ENCODE measurements at places on chromosomes 6 and 20.

- DNase-seq = no peak
Measured at GRCh38 chr6:160124007-160124406, 2.4 kb downstream of the SLC22A1 start.

- DNase-seq = no peak
Measured at GRCh38 chr6:168537540-168537884, 96.5 kb downstream of the SMOC2 start.

DNA sequence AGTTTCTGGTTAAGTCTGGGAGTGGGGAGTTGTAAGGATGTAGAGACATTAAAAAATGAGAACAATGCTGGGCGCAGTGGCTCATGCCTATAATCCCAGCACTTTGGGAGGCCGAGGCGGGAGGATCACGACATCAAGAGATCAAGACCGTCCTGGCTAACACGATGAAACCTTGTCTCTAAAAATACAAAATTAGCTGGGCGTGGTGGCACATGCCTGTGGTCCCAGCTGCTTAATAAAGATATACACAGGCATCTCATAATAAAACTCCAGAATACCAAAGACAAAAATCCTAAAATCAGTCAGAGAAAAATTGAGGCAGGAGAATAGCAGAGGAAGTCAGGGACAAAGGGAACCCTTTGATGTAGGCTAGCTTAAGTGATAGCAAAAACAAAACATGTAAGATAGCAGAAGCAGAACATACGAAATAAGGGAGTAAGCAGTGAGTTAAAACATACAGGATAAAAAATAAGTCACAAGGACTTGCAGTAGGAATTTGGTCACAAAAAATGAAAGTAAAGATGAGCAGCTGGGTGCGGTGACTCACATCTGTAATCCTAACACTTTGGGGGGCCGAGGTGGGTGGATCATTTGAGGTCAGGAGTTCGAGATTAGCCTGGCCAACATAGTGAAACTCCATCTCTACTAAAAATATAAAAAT lies 23.6 kb downstream of the DDX43 start:
- no peak for DNase-seq

- DNase-seq = no peak
Measured at GRCh38 chr6:119076576-119077390, 1.7 kb downstream of the FAM184A start.

- no peak for DNase-seq
Measured at GRCh38 chr6:34301408-34301807, 52.6 kb upstream of the SMIM29 start.

DNA sequence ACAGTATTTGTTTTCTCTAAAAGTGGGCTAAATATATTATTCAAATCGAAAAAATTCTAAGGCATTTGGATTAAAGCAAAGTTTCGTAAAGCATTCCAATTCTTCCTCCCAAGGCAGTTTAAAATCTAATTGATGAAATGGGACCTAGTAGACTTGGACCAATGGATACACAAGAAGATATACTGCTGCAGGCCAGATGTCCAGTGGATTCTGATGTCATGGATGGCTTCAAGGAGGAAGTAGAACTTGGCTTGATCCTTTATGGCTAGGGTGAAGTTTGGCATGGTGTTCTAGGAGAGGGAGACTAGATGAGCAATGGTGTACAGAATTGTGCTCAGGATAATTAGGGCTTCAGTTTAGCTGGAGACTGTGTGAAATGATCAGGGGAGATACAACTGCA lies 559.5 kb upstream of the MMS22L start:
- no peak for DNase-seq

DNA sequence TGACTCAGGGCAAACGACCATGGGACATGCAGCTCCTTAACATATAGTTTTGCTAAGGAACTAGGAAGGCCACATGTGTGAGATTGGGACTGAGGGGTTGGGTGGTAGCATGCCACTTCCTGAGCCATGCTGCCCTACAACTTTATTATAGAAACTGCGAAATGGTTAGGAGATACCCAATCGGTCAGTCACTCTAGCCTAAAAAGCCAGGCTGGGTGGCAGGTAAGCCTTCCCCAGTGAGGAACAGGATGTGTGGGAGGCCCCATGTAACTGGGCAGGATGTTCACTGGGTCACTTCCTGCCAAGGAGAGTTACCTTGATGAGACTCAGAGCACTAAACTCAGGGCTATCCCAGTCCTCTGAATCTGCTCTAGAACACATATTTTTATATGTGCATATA lies 123.5 kb downstream of the MAP3K7 start:
- DNase-seq = peak; percentile 33

GRCh38 chr20:1932971-1933370 lies 37.8 kb downstream of the SIRPA start:
- no peak for DNase-seq

- no peak for DNase-seq
Measured at GRCh38 chr6:101544286-101544685, 150.8 kb downstream of the GRIK2 start.

GRCh38 chr6:157236040-157236725 lies 87.1 kb downstream of the TMEM242 start:
- DNase-seq = no peak

- peak; percentile 90 for DNase-seq
Measured at GRCh38 chr6:12008366-12009179, 3.5 kb upstream of the HIVEP1 start.

DNA sequence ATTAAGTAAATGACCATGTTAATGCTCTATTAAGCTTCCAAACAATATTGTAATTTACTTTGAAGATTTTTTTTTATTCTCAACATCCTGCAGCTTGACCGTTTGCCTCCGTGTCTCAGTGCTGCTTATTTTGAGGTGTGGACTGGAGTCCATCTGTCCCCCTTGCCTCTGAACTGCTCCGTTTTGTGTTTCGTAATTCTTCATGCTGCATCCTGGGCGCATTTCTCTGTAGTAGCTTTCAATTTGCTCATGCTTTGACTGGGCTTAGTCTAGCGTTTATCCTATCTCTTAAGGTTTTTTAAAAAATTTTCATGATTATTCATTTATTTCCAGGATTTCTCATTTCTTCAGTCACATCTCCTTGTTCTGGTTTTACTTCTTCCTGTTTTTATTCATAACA lies 37.8 kb downstream of the PTPN1 start:
- no peak for DNase-seq

- DNase-seq = no peak
Measured at GRCh38 chr6:6760002-6760401, 171.5 kb downstream of the LY86 start.

DNA sequence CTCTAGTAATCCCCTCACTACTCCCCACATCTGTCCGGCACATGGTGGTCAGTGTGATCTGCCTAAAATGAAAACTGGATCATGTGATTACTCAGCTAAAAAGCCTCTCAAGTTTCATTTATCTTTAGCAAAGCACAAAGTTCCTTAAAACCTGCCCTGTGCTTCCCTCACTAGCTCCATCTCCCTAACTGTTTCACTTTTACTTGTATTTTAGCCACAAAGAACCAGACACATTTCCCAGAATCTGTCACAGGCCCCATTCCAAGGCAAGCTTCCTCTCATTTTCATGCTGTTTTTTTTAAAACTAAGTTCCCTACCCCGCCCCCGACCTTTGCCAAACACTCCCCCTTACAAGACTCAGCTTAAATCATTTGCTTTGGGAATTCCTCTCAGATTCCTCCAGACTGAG lies 8.9 kb upstream of the IGF2R start:
- DNase-seq = no peak

All from MM.1S (cell line).